ENCODE measurements at places on chromosomes 12 and 14.

GRCh38 chr14:22656945-22657731, 13.0 kb upstream of the OR6J1 start:
- no peak for DNase-seq

GRCh38 chr12:101877806-101878242, 444 bp downstream of the DRAM1 start:
- DNase-seq: no peak

GRCh38 chr14:42200957-42201356, 594.3 kb downstream of the LRFN5 start:
- no peak for DNase-seq

- no peak for DNase-seq
Observed at GRCh38 chr12:61254225-61254624, 1006.0 kb upstream of the USP15 start.

DNA sequence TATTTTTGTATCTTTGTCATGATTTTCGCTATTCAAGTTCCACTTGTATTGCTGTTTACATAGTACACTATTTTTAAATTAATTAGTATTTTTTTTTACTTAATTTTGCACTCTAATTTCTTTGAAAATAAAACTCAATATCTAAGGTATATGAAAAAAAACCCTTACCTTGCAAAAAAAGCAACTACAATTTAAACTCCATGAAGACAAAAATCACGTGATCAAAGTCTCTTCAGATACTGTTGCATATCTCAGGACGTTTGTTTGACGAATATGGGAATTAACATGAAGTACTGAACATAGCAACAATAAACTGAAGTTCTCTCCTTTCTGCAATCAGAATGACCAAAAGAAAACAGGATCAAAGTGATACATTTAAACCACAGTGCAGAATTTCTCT, 968.4 kb upstream of the SEL1L start:
- DNase-seq: no peak

DNA sequence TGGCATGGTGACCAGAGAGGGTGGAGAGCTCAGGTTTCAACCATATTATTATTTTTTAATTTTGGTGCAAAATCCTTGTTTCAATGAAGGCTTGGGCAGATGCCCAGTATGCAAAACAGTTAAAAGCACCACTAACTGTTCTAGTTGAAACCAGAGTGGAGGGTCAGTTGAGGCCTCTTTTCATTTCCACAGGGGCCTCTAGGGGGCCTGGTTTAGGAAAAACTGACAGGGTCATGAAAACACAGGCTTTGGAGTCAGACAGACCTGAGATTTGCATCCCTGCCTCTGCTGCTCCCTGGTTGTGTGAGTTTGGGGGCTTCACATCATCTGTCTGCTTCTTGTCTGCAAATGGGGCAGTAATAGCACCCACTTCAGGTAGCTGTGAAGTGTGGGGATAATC, 3.3 kb upstream of the RPH3A start:
- DNase-seq: no peak

DNA sequence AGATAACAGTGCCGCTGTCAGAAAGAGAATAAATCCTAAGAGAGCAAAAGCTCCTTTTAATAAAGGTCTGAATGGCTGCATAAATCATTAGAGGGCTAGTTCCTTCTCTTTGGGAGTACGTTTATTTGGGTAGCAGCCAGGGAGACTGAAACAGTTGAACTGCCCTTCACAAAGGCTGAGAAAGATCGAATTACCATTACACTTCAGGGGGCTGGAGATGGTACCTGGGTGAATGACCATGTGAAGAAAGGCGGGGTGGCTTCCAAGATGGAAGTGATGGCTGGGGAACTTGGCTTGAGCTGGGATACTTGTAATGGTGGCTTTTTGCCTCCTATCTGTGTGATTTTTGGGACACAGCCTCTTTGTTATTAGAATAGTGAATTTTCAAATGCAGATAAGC, 1.7 kb upstream of the FGD4 start:
- DNase-seq: no peak

DNA sequence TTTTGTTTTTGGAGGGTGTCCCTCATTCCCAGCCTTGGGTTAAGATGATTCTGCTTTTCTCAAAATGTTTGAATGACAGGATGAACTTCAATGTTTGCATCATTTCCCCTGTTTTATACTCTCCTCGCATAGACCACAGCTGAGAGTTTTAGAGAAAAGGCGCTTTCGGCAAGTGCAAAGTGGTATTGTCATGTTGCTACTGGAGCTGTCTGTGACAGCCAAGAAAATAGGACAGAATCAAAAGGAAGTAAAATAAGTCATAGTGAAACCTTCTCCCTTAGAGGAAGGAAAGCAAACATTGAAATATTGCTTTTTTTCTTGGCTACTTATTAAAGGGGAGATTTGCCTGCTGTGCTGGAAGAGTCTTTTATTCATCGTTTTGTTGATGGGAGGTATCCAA, 33.5 kb upstream of the ARHGAP5 start:
- no peak for DNase-seq

- no peak for DNase-seq
Observed at GRCh38 chr12:124734224-124734788, 129.4 kb downstream of the SCARB1 start.

DNA sequence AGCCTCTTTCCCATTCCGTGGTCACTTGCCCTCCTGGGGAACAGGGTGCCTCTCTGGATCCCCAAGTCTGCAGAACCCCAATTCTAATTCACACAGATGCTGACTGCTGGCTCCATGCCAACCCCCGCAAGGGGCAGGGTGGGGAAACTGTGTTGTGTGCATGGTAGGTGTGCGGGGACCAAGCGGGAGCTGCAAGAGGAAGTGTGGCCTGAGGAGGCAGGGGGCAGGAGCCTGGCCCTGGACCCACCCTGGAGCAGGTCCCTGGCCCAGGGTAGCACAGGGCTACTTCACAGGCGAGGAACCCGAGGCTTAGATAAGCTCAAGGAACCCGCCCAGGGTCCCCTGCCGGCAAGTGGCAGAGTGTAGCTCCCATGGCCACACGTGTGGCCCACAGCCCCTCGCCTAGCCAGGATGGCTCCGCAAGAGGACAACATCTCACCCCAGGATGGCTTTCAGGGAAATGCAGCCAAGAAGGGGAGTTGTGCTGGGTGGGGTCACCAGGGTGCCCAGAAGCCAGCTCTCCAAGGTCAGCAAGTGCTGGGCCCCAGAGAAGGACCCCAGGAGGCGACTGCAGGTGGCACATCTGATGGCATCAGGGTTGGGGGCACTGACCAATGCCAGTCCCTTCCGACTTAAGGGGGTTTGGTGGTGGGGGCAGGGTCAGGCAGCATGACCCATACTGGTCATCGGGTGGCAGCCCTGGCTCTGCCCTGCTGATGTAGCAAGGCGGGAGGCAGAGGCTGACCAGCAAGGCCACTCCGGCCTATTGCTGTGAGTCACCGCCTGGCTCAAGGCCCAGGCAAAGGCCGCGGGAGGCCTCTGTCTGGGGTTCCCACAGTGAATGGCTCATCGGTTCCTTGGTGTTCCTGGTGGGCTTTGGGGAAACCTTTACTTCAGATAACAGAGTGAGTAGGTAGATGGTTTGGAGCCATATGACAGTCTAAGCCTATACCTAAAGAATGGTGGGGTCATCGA, 37.3 kb upstream of the EML1 start:
- DNase-seq: peak; percentile 80

DNA sequence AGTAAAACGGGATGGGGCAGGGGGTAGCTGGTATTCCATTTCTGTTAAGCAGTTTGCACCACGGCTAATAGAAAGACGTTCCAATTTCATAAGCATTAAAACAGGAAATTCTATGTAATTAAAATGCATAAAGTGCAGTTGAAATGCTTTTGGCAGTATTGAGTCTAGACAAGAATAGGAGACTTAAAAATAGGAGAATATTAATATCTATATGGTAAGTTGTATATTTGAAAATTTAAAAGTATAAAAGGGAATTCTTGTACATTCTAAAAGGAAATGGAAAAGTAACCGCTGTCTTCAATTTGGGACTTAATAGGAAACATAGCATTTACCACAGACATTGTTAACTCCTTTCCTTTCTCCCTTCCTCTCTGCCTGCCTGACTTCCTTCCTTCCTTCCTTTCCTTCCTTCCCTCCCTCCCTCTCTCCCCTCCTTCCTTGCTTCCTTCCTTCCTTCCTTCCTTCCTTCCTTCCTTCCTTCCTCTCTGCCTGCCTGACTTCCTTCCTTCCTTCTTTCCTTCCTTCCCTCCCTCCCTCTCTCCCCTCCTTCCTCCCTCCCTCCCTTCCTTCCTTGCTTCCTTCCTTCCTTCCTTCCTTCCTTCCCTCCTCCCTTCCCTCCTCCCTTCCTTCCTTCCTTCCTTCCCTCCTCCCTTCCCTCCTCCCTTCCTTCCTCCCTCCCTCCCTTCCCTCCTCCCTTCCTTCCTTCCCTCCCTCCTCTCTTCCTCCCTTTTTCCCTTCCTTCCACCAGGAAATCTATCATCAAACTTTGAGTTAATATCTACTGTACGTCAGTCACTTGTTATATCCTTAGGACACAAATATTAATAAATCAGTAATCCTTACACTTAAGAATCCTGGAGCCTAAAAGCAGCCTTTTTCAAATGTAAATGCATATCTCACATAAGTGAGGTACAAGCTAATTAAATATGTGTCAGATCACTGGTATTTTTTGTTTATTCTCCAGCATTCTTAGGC, 1049.3 kb downstream of the GALC start:
- DNase-seq: no peak

GRCh38 chr12:118238888-118239287, 103.0 kb downstream of the PEBP1 start:
- DNase-seq: no peak

- no peak for DNase-seq
Observed at GRCh38 chr12:121196902-121197301, 13.0 kb upstream of the P2RX4 start.

- no peak for DNase-seq
Observed at GRCh38 chr12:128856035-128856790, 2.9 kb downstream of the GLT1D1 start.

- no peak for DNase-seq
Observed at GRCh38 chr14:68513137-68513536, 279.7 kb downstream of the ZFP36L1 start.

GRCh38 chr14:105151838-105152793, 16.5 kb downstream of the JAG2 start:
- DNase-seq: no peak

DNA sequence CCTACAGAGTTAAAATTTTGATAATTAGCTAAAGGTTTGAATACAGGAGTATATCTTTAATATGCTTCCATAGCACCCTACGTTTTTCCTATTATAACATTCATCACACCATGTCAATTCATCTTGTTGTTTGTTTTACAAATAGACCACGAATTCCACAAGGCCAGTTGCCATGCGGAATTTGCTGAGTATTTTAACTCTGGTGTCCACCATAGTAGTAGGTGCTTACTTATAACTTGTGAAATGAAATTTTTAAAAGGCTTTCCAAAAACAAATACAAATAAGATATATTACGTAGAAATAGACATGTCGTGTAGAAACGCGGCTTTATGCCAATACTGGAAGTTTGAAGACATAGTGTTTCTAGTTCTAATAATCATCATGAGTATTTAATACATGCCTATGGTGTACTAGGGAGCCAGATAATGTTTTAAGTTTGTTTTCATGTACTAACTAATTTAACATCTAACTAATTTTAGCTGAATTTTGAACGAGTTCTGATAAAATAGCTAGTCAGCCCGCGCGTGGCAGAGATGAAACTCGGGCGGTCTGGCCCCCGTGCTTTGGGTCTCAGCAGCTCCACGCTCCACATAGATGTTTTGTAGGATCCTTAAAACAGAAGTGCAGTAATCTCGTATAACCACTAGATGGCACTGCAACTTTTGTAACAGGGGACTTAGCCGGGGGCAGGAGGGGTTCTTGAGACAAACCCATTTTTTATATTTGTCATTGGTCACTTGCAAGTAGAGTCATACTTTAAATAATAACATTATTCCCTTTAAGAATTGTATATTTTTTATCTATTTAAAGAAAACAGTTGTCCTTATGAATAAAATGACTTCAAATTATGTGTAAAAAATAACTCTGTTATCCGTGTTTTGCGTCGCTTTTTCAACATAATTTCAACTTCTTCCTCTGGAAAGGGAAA, 10.2 kb downstream of the CD69 start:
- DNase-seq: no peak

DNA sequence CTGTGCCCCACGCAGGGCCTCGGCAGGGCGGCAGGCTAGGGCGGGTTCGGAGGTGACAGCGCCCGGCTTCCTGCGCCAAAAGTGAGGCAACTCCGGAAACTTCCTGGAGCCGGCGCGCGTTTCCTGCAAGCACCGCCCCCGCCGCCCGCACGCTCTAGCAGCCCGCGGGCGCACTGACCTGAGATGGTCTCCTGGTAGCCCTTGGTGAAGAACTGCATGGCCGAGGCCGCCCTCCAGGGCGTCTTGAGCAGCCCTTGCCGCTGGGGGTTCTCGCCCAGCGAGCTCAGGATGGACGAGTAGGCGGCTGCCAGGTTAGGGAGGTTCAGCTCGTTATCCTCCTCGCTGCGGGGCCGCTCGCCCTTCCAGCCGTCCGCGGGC, 494 bp downstream of the GCH1 start:
- DNase-seq: peak; percentile 39

GRCh38 chr14:61524936-61525292, 170.4 kb upstream of the HIF1A start:
- no peak for DNase-seq

DNA sequence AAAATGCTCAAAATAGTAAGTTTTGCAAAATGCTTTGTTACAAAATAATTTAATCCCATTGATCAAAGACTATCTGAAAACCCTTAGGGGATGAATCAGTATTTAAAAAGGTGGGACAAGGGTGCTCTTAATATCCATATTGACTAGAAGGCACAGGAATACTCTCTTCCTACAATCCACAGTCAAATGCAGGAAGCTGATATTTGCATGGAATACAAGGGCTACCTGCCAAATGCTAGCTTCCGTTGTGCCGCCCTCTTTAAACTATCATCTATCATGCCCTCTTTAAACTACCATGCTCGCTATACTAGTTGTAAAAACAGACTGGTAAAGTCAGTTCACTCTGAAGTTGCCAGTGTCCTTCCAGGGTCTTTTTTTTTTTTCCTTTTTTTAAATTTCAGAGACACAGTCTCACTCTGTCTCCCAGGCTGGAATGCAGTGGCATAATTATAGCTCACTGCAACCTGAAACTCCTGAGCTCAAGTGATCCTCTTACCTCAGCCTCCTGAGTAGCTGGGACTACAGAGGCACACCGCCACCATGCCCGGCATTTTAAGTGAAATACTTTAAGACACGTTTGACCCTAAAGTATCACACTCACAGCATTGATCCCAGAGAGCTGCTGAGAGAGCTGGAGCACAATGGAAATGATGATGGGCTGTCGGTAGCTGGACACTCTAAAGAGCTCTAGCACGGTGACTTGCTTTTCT, 6.7 kb downstream of the SLC2A3 start:
- DNase-seq: no peak

DNA sequence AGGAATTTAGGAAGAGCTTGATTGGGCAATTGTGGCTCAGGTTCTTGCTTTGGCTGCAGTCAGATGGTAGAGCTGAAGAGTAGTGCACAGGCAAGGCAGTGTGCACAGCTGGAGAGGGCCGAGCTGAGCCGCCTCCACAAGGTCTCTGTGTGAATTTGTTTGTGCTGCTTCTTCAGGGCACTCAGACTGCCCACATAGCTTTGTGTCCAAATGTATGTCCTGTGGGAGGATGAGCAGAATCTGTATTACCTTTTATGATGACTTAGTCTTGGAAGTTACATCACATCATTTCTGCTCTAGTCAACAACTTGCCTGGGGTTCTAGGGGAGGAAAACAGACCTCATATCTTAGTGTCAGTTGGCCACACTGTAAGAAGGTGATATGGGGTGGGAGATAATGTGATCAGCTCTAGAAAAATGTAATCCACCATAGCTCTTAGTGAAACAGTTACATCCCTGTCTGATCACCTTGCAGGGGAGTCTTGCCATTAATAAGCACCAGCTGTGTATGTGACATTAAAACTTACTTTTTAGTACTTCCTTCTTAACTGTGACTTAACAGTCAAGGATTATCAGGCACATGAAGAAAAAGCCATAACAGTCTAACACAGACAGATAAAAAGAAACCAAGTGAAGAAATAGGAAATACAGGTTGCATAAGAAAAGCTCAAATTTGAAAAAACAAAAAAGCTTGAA, 53.4 kb downstream of the RCOR1 start:
- DNase-seq: no peak

Data from T1000 (cell line).